SJCRH30 (cell line): ENCODE measurements at places on chromosomes 6 and 20.

DNA sequence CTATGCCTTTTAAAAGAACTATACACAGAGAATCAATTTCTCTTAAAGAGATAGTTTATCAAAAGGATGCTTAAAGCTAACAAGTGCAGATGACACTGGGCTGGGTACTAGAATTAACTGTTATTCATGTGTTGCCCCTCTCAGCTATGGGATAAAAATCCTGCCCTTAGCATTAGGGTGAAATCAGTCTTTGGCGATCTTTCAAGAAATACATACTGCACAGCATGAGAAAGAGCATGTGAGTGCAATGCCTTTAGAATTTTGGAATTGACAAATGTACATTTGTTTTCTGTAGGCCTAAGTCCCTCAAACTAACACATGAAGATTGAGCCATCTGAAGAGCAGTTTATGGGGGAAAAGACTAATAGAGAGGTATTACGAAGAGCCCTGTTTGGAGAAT is 115.4 kb downstream of the ZFP64 start:
- DNase-seq = no peak

GRCh38 chr6:109743739-109744138 is 52.6 kb downstream of the FIG4 start:
- no peak for DNase-seq

DNA sequence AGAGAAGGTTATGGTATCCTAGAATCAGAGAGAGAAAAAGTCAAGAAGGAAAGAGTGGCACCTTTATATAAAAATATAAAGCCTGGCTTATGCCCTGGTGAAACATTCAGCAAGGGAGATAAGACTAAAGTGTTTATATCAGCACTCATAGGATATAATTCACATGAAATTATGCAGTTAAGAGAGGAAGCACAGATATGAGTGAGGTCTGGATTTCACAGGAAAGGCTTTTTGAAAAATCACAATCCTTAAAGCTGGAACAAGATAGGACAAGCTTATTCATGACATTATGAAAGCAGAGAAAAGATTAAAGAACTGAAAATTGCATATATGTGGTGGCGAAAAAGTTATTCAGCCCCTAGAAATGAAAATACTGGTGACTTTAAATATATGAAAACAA is 181.2 kb upstream of the FLRT3 start:
- no peak for DNase-seq

DNA sequence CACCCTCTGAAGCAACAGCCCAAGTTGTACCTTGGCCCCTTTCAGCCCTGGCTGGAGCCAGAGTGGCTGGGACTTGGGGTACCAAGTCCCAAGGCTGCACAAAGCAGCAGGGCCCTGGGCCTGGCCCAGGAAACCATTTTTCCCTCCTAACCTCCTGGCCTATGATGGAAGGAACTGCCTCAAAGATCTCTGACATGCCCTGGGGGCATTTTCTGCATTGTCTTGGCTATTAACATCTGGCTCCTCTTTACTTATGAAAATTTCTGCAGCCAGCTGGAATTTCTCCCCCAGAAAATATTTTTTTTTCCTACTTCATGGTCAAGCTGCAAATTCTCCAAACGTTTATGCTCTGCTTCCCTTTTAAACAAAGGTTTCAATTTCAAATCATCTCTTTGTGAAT is 269.4 kb upstream of the CDYL start:
- peak; percentile 37 for DNase-seq

DNA sequence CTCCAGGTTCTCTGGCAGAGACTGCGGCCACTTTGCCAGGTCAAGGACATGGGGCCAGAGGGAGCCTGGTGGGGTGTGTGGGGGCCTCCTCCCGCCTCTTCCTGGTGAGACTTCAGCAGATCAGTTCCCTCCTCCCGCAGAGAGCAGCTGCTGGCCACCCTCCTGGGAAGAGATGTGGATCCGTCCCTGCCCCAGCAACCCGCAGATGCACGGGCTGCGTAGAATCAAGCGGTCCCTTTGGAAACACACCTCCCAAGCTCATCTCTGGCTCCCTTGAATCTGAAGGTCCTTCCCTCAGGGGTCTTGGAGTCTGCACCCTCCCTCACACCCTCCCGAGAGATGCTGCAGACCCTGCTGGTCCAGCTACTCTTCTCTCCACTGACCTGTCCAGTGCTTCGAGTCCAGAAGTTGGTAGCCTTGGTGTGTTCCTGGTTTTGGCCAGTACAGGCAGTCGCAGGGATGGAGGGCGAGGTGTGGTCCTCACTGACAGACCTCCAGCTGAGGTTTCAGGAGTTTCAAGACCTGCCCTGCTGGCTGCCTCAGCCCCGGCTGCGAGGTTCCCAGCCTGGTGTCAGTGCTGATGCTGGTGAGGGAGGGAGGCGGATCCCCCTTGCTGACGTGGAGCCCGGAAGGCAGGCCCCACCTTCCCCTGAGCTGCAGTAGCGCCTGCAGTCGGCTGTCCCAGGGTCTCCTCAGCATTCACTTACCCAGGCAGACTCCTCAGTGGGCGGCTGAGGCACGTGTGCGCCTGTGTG is at the start of gene NPBWR2:
NPBWR2 (minus strand) TSS at position 585 of the 755 bp plus-strand sequence. CDS start 734 bp downstream, outside the sequence.
- DNase-seq = peak; percentile 8
